ENCODE measurements at places on chromosomes 3 and 15.

DNA sequence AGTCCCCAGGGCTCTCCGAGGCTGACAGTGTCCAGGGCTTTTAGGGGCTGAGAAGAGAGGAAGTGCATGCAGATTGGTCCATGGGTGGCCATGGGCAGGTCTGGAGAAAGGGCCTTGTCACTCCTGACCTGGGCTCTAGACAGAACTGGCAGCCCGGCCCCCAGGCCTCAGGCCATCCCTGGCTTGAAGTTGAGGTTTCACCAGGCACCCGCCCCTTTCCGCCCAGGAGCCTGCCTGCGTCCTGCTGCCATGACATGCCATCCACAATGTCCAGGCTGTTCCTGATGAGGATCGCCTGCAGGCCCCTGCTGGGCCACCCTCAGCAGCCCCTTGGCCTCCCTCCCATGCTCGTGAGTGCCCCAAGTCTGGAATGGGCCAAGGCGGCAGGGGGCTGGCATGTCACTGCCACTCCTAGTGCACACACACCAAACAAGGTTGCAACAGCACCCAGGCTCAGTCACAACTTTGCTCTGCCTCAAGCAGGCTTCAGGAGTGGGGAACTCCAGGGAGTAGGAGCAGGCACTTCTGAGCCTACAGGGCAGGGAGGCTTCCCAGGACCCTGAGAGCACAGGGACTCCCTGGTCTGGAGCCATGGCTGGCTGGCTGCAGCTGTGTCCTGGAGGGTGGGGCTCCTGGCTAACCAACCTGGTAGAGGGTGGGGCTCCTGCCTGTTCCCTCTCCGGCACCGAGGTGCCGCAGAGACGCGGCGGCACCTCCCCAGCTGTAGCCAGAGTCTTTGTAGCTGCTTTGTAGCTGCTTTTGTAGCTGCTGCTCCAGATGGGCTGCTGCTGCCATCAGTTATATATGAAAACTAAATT, 1457.1 kb upstream of the GBE1 start:
- no peak for DNase-seq

DNA sequence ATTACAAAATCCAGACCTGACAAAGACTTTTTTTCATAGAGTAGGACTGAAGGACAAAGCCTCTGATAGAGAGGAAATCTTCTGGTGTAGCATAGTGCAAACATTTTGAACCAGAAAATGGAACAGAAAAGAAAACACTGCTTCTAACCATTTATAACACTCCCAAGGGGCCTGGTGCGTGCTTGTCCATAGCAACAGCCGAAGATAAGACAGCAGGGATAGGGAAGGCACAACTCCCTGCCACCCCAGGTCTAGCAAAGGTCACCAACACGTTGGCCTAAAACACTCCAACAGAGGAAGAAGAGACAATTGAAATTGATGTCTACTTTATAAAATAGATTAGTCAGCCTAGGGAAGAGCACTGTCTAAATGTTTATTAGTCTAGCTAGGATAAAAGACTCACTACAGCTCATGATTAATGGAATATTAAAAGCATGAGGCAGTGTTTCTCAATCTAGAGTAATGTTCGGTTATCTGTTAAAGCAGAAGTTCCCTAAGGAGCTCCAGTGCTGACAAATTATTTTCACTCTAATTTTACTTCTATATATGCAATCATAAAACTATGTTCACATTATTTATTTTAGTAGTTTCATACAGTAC, 145.2 kb downstream of the P3H2 start:
- DNase-seq, result no peak

DNA sequence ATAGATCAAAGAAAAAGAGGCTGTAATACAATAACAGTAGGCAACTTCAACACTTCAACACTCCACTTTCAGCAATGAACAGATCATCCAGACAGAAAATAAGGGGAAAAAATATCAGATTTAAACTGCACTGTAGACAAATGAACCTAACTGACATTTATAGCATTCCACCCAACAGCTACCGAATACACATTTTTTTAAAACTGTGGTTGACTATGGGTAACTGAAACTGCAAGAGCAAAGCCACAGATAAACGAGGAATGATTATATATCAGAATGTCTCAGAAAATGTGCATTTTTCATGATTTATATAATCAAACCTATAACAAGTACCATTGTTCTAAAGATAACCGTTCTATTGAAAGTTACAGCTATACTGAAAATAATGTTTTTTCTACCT, 514.9 kb upstream of the DPPA4 start:
- no peak for DNase-seq

DNA sequence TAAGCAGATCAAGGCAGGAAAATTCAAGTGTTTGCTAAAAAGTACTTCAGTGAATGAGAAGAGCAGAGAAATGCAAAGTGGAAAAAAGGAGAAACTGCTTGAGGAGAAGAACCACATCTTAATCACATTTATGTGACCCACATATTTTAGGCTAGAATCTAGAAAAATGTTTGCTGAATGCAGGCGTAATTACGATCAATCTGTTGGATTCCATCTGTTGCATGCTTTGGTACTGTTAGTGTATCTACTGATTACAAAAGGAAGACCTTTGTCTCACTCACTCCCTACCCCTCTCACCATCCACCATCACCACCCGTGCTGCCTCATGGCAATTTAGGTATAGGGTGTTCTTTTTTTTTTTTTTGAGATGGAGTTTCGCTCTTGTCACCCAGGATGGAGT, 9.7 kb upstream of the TBL1XR1 start:
- DNase-seq, result no peak

DNA sequence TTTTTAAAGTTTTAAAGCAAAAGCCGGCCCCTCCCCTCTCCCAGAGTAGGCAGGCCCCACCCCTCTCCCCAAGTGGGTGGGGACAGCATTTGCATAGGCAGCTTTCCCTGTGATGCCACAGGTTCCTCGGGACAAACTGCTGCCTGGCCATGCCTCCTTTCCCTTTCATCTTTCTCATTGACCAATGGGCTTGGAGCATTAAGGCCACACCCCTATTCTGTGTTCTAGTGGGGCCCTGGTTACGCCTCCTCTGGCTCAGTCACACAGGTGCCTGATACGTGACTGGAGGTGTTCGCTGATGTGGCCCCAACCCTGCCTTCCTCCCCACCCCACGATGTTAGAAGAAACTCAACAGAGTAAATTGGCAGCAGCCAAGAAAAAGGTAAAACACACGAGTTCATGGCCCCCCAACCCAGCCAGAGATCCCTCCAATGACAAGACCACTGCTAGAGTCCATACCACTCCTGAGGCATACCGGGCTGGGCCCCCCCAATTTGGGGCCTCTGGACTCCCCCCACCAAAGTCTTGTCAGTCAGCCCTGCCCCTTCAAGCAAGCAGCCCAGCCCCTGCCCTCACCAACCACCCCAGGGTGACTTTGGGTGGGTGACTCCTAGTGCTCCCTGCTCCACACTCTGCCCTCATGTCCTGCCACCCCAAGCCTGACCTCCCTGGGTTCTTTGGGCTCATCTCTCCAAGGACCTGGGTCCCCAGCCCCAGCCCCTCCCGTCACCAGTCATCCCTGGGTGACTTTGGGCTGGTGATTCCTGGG, 62.8 kb upstream of the CSPG4 start:
- DNase-seq, result no peak

DNA sequence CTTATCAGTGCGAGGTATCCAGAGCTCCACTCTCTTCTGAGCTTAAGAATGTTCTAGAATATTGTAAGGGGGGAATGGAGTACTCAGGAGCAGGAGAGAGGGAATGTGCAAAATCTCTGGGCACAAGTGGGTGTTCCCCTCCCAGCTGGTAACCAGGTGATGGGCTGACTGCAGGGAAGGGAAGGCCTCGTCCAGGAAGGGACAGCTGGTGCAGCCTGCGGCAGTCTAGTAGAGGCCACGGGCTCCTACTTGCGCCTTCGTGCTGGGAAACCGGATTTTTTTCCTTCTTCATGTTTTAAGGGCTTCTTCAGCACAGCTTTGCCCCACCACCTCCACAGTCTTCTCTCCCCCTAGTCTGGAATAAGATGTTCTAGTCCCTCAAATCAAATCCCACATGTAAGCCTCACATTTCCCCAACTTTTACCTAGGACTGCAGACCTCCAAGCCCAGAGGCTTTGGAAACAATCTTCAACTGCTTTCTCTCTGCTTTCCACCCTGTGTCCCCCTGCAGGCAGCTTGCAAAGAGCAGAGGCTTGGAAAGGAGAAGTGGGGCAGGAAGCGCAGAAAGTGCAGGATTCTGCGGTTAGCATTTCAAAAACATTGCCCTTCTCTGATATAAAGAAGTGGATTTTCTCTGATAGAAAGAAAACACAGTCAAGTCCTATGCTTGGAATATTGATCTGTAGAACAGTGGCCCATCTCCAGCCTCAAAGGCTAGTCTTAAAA, 11.9 kb upstream of the CGNL1 start:
- no peak for DNase-seq

DNA sequence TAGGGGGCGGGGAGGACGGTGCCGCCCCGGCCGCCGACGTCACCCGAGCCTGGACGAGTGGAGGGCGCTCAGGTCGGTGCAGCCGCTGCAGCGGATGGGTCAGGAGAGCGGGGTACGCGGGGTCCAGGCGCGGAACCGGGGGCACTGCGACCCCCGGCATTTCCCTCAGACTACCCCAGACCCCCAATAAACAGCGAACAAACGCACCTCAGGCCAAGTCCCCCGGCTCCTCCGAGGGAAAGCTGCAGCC, 78.9 kb downstream of the IQSEC1 start:
- no peak for DNase-seq

DNA sequence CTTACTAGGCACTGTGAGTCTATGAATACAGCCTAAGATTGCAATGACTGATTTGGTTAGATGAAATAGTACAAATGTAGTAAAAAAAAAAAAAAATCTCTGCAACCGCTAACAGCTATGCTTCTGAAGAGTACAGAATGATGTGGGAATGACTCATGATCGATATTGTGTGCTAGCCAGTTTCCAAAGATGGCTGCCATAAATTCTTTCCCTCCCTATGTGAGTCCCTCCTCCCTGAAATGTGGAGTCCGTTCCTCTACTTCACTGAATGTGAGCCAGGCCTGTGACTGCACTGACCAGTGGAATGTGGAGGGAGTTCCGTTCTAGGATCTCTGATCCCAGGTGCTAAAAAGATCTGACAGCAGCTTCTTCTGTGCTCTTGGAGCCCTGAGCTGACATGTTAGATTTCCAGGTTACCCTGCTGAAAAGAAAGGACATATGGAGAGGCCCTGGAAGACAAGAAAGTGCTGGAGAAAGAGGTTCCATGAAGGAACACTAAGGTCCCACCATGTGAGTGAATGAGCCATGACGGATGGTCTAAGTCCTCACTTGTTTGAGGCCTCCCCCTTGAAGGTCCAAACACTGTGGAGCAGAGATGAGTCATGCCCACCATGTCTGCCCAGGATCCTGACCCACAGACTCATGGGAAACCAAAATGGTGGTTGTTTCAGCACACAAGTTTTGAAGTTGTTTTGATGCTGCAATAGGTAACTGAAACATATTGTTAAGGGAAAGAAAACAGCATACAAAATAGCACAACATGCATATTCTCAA, 46.3 kb downstream of the DGKG start:
- DNase-seq, result no peak

GRCh38 chr3:55571216-55571813, 84.2 kb upstream of the WNT5A start:
- no peak for DNase-seq

- DNase-seq, result no peak
These were observed 3.0 kb downstream of the TEX264 start for GRCh38 chr3:51673802-51674654.

GRCh38 chr3:22729981-22730380, 473.1 kb upstream of the UBE2E2 start:
- DNase-seq, result no peak

DNA sequence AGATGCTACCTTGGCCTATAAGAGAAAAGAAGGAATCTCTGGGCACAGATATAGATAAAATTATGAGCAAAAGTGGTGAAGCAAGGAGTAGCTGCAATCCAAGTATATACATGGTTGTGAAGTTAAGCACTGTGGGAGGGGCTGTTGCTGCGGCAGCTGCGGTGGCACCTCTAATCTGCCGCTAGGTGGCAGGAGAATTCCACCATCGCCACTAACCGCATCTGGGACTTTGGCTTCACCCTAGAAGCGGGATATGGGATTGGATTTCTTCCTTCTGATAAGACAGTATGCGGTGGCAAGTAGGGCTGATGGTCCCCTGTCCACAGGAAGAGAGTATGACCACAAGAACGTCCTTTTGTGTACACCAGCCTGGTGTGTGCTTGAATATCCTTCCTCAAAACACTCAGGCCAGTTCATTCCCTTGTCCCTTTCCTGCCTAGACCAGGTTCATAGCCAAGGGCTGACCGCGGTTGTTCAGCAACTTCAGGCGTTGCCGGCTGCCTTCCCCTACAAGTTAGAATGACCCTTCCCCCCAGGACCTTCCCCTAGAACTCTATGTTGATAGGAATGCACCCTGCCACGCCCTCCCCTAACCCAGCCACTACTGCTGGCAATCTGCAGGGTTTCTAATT, 5.1 kb downstream of the MAGEL2 start:
- DNase-seq, result no peak

- DNase-seq, result no peak
These were observed 39.2 kb downstream of the BOC start for GRCh38 chr3:113250566-113250965.

- DNase-seq, result no peak
These were observed 143.9 kb downstream of the MAGI1 start for GRCh38 chr3:65894679-65895453.

Measured in urinary bladder (tissue), 4 donors.